ENCODE measurements at places on chromosomes 3 and 15.

- DNase-seq, result no peak
These were observed 156.8 kb upstream of the ICE2 start for GRCh38 chr15:60635507-60636352.

GRCh38 chr3:50737906-50738598 lies 63.3 kb downstream of the DOCK3 start:
- no peak for DNase-seq

DNA sequence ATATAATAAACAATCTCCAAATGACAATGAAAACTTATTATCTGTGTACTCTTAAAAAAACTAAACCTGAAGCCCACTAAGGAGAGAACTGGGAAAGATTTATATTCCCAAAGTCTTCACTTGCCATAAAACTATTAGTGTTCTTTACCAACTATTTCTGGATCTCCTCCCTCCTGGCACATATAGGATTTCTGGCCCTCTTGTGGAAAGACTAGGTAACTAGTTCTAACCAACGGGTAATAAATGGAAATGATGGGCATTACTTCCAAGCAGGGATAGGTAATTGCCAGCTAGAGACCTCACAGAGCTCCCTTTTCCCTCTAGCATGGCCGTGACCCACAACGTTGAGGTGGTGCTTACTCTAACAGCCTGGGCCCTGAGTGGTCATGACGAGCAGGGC lies 110.1 kb downstream of the DNAH12 start:
- no peak for DNase-seq

DNA sequence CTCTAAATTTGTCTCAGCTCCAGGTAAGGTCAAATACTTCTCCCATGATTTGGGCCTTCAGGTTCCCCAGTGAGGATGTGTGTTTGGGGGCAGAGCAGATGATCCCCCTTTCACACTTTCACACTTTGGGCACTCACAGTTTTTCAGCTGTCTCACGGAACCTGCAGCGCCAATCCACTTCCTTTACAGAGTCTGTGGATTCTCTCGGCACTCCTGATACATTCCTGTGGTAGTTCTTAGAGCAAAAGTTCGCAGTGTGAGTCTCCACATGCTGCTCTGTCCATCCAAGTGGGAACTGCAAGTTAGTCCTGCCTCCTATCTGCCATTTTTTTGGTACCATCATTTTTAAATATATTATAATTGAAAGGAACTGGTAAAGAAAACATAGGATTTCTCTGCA lies 20.2 kb upstream of the CPOX start:
- DNase-seq, result no peak

DNA sequence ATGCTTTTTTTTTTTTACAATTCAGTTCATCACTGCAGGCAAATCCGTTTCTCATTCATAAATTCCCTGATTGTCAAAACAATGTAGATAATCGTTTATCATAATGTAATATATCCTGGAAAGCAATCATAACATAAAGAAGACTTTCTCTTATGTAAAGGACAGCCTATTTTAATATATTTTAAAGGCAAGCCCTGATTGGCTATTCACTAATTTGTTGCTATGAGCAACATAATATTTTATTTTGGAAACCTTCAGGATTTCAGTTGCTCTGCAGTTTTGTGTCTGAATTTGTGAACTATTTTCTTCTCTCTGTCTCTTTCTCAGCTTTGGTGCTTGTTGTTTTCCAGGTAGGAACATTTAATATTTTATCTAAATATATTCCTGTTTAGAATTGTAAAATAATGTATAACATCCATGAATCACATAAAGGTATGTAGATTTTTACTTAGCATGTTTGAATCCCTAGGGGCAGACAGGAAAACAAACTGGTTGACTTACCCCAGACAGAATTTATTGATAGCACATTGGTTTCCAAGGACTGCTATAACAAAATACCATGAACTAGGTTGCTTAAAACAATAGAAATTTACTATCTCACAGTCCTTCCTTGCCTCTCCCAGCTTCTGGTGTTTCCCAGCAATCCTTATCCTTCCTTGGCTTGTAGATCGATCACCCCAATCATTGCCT lies 253.5 kb downstream of the CDIN1 start:
- DNase-seq, result no peak

GRCh38 chr3:40216471-40216870 lies 93.0 kb upstream of the EIF1B start:
- no peak for DNase-seq

- no peak for DNase-seq
These were observed 344.7 kb downstream of the CHL1 start for GRCh38 chr3:541062-541801.

DNA sequence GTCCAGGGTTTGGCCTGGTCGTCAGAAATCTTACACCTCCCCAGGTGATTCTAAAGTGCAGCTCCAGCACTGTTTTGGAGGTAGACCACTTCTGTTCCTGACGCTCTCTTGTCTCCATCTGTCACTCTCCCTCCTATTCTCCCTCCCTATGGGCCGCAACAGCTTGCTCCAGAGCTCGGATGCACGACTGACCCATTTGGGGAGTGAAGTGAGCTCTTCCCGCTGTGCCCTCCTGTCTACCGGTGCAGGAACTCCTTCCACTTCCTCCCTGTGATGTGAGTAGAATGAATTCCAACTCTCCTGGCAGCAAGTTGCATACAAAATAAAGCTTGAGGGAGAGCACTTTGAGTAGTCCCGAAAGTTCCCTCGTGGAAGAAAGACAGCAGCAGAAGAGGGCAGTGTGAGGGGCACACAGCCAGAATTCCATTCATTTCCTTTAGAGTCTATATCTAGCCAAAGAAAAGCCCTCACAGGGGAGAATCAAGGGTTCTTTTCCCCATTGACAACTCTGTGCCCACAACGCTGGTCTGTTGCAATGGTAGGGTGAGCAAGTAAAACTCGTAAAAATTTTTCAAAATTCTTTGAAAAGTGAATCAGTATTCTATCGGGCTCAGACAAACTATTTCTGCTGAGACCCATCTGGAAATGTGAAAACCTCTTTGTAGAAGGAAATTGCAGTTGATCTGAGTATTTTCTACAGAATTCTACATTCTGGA lies 39.9 kb upstream of the BDH1 start:
- DNase-seq, result no peak

- no peak for DNase-seq
These were observed 116.7 kb downstream of the WDR76 start for GRCh38 chr15:43943511-43943910.

DNA sequence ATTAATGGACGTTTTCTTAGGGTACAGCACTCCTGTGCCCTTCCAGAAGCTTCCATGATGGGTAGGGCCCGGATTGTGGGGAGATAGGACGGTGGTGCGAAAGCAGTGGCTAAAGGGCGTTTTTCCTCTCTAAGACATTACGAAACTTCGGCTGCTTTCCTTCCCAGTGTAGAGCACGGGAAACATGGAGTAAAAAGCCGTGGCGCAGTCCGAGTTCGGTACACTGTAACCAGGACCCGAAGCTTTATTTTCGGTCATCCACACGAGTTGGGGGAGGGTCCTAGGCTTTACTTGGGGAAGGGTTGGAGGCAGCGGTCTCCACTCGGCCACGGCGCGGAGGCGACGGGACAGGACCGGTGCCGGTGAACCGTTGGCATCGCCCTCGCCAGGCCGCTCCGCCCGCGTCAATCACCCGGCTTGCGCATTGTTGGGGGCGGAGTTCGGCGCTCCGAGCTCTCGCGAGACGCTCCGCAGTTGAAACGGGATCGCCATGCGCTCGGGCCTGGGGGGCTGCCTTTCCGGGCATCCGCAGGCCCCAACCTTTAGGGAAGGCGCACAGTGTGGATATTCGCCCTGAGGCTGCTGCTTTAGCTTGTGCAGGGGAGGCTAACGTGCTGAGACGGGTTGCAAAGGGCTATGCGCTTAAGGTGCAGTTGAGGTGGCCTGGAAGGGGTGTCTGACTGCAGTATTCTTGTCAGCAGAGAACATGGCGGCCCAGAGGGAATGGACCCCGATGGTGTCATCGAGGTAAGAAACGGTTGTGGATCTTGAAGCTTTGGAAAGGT lies 546 bp downstream of the EIF4A2 start:
- peak; percentile 13 for DNase-seq

- no peak for DNase-seq
These were observed 9.6 kb downstream of the VGLL4 start for GRCh38 chr3:11634081-11634635.

DNA sequence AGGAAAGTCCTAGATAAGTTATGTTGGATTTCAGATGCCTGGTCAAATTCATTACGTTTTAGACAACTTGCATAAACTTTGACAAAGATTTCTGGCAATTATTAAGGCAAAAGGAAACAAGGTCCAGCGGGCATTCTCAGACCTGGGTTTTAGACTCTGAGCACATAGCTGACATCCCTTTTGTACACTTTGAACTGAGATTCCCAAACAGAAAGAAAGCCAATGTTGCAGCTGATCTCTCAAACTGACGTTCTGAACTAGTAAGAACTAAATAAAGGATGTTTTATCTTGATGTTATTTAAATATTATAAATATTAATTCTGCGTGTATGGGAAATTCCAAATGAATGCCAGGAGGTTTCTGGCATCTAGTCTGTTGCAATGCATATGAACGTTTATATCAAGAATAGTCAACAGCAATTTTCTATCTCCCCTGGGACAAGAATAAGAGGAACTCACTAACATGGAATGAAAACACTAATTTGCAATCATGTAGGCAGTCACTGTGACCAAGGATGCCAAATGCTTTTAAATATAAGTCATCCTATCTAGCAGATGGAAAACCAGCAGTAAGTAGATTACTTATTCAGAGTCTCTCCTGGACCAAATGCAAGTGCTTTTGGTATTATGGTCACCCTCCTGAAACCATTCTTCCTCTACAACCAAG lies 202.1 kb downstream of the GREM1 start:
- no peak for DNase-seq

- DNase-seq, result no peak
These were observed 54.9 kb downstream of the CALML4 start for GRCh38 chr15:68150187-68150586.

DNA sequence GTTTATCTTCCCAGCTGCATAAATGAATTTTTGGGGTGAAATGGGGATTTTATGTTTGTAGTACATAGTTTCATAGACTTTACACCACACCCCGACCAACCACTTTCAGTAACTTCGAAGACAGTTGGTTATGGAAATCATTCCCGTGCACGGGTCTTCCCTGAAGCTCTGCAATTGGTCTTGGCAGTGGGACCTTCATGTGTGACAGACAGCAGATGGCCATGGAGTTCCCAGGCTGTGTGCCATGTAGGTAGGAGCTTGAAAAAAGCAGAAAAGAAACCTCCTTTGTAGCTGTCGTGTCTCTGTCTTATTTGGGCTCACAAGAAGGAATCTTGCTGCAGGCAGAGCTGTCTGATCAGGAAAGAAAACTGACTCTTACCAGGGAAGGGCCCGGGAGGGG lies 25.9 kb downstream of the EXOG start:
- DNase-seq, result no peak

- no peak for DNase-seq
These were observed 809.9 kb downstream of the MCTP2 start for GRCh38 chr15:95041297-95041696.

DNA sequence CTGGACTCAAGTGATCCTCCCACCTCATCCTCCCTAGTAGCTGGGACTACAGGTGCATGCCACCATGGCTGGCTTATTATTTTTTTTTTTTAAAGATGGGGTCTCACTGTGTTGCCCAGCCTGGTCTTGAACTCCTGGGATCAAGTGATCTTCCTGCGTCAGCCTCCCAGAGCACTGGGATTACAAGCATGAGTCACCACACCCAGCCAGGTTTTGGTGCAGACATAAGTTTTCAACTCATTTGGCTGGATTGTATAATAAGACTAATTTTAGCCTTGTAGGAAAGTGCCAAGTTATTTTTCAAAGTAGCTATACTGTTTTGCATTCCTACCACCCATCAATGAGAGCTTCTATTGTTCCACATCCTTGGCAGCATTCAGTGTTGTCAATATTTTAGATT lies 32.1 kb downstream of the BUB1B start:
- DNase-seq, result peak; percentile 45

GRCh38 chr3:71069797-71070196 lies 513.7 kb downstream of the FOXP1 start:
- DNase-seq, result no peak

DNA sequence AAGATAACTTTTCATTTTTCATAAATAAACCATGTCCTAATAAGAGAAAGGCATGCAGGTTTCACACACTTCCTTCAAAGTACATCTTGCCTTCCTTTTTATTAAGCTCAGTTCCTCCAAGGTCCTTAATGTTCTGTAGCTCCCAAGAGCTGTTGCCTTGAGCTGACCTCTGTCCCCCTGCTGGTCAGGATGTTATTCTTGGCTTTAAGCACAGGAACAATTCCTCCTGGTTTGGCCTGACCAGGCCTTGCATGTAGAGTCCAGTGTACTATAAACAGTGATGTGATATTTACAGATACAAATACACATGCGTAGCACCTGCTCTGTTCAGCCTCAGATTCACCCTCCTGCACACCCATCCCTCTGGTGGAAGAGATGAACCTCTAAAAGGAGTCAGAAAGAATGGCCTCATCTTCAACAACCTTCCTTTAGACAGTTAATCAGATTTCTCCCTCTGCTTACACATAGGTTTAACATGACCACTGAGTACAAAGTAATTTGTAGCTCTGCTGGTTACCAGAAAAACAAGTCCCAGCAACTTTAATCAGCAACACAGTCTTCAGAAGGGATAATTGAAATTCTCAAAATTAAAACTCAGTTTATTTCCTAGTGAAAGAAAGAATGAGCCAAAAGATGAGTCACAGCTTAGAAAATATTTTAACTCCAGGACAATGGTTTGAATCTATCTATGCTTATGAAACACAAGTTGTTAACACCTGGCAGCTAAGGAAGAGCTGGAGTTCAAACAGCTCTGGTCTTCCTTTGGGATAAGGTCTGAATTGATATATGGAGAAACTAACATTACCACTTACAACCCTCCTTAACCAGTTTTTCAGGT lies 46.5 kb downstream of the PTPN9 start:
- no peak for DNase-seq

- no peak for DNase-seq
These were observed 3.8 kb downstream of the TYRO3 start for GRCh38 chr15:41562784-41563198.

- DNase-seq, result no peak
These were observed 755 bp upstream of the TMEM108 start for GRCh38 chr3:133037436-133037835.

DNA sequence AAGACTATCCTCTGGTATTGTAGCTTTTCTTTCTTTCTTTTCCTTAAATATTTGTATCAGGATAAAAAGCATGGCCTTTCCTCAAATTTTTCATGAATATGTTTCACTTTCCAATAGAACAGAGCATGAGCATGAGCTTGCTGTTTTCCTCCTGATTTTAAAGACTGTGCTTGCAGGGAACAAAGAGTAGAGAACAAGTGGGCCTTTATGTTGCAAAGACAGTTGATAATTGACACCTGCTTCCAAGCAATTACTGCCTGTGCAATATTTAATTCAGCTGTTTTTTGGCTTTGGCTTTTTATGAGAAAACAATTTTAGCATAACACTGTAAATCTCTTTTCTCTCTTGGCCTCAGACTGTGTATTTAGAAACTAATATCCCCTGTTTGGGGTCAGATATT lies 263.6 kb upstream of the AZI2 start:
- DNase-seq, result no peak

All from NCI-H1048 (cell line).